RWPE2 (cell line): ENCODE measurements at places on chromosomes 4 and X.

DNA sequence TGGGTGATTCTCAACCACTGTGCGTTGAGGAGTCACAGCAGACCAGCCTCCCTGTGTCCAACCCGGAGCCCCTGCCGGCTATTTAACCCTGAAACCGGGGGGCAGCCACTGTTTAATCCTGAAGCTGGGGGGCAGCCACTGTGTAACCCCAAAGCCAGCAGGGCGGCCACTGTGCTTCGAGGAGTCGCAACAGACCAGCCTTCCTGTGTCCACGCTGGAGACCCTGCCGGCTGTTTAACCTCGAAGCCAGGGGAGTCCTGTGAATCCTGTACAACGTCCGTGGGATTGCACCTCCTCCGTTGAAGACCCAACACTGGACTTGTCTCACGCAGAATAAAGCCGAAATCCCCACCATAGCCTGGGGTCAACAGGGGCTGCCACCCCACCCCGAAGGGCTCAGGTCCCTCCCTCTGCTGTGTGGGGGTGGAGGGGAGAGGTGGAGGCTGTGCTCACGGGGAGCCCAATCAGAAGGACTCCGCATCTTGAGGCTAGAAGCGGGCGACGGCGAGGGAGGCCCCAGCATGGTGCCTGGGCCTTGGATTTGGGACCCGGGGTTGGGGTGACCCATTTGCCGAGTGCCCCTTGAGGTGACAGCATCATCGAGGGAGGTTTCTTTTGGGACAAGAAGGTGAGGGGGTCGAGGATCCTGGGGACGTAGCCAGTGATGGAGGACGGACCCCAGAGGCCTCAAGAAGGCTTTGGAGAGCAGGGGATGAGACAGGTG is 94.9 kb downstream of the ADRA2C start:
- DNase-seq: no peak

GRCh38 chrX:134660627-134661026 is 2.4 kb upstream of the PLAC1 start:
- no peak for DNase-seq

GRCh38 chrX:39941332-39941920 is 156.3 kb downstream of the BCOR start:
- DNase-seq: no peak

DNA sequence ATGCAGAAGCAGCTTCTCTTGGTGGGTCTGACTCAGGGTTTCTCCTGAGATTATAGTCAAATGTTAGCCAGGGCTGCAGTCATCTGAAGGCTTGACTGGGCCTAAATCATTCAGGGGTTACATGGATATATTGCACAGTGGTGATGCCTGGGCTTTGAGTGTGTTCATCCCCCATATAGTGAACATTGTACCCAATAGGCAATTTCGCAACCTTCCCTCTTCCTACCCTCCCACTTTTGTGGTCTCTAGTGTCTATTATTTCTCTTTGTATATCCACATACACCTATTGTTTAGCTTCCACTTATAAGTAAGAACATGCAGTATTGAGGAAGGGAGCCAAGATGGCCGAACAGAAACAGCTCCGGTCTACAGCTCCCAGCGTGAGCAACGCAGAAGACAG is 90.3 kb upstream of the CAMK2D start:
- DNase-seq: no peak

GRCh38 chrX:155215443-155216178 is 649 bp upstream of the VBP1 start:
- DNase-seq: no peak

DNA sequence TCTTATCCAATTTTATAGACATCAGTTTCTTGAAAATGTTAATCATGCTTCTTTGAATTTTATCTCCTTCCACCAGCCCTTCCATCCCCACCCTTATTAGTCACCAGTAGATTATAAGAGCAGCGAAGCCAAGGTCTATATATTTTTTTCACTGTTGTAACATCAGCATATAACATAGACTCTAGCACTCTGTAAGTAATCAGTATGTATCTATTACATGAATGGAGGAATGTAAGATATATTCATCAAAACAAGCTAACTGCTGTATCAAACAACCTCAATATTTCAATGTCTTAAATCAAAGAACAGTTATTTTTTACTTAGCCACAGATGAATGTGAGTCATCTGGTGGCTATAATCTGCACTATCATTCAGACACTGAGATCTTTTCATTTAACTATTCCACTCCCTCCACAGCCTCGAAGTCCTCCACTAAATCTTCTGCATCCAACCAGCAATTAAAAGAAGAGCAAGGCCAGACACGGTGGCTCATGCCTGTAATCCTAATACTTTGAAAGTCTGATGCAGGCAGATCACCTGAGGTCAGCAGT is 178.9 kb downstream of the CENPC start:
- DNase-seq: no peak

GRCh38 chr4:141126769-141127168 is 6.5 kb downstream of the RNF150 start:
- no peak for DNase-seq

DNA sequence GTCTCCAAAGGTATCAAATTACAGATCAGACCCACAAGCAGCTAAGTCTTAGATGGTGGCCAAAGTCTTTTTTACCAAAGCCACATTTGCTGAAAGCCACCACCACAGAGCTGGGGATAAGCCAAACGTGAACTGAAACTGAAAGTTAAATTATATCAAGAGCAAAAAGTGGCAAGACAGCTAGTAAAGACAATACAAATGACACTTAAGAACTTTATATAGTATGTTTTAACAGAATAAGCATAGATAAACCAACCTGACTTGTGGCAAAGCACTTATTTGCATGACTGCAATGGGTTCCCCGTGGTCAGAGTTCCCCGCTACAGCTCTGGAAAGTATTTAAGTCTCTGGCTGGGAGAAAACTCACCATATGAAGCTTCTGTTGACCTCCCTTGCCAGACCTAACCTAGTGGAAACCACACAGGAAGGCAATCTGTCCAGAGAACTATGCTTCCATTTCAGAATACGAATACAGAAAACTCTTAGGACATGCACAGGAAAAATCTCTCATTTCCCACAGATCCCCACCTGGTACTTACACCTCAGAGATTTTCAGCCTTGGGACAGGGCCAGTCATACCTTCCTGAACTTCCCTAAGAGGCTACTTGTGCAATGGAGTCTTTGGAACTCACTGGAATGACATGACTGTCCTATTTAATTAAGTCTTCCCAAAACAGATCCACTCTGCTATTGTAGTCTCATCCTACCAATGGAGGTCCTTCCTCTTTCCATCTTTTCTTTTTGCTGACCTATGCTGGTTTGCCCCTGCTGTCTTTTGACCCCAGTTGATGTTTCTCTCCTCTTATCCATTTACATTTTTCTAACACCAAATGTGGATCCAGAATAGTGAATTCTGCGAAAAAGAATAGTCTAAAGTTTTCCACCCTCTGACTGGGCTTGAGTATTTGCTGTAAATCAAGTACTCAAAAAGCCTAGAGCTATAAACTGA is 225.1 kb downstream of the NR3C2 start:
- DNase-seq: no peak
